ENCODE measurements at places on chromosomes 3 and 15.

- no peak for DNase-seq
Observed at GRCh38 chr3:116029266-116029665, 406.0 kb downstream of the GAP43 start.

GRCh38 chr3:4475804-4476203 lies 8.7 kb upstream of the SUMF1 start:
- DNase-seq = no peak

DNA sequence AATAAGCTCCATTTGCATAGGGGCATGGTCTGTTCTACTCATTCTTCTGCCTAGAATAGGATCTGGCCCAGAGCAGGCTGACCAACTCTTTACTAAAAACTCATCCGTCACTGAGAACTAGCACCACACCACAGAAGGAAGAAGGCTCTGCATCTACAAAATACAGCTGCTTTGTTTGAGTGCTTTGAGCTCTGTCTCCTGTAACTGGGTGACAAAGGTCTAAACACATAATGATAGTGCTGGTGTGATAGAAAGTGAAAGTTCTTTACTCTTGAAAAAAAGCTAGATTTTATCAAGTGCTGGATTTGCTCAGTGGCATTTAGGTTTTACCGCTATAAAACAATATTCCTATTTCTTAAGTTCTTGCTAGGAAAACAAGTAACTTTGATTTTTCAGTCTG lies 140.7 kb downstream of the FHIT start:
- no peak for DNase-seq

DNA sequence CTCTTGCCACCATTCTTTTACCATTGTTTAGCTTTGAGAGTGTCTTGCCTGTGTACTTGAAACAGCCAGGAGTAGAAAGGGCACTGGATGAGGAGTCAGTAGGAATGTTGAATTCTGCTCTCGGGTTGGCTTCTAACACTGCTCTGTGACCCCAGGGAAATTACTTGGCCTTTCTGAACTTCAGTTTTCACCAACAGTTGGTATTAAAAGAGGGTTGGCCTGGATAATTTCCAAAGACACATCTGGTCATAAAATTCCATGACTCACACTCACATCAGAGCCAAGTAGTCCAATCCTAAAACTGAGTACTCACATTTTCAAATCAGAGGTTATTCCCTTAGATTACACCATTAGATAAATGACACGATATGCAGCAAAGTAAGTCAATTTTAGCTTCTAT lies 141.6 kb downstream of the ECT2 start:
- no peak for DNase-seq

DNA sequence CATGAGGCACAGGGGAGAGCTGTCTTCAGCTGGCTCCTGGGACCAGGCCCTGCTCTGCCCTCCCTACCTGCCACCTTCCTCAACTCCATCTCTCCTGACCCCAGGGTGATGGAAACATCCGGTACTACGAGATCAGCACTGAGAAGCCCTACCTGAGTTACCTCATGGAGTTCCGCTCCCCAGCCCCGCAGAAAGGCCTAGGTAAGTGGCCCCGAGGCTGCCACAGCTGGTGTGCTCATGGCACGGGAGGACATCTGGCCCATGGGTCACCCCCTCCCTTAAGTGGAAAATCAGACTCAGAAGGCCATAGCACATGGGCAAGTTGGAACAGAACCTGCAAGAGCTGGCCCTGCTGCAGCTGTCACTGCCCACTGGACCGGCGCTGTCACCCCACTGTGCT lies 105.6 kb downstream of the ANP32A start:
- DNase-seq = no peak

GRCh38 chr3:25831578-25831977 lies 41.7 kb downstream of the OXSM start:
- DNase-seq = peak; percentile 2

DNA sequence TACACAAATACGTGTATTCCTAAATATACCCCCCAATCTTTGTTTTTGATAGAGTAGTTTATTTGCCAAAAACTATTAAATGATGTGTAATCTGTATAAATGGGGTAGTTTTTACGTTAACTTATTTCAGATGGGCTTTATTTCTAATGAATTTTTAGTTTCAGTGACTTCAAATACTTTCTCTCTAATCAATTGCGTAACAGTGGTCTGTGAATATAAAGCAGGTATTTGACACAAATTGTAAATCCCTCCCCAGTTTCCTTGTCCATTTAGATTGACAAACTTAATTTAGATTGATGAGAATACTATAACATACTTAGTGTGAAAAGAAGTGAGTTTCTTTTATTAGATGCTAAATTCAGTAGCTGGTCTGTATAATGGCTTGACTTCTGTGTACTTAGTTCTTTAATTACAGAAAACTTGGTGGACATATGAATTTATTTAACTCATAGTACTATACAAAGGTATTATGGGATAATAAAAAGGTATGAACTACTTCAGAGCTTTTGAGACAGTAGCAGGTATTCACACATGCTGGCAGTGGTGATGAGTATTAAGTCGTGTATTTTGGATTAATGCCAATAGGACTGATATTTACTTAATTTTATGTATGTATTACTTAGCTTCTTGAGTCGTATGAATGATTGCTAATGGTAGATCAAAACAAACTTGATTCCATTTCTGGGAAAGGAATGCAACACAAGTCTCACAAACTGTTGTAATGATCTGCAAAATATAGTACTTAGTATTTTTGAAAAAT lies 81.6 kb downstream of the STT3B start:
- DNase-seq = no peak

GRCh38 chr15:77944002-77944867 lies 133.3 kb downstream of the TBC1D2B start:
- peak; percentile 28 for DNase-seq

GRCh38 chr3:161474139-161474538 lies 22.5 kb upstream of the OTOL1 start:
- DNase-seq = no peak

- DNase-seq = no peak
Observed at GRCh38 chr15:55327387-55327786, 8.4 kb downstream of the PIGB start.

DNA sequence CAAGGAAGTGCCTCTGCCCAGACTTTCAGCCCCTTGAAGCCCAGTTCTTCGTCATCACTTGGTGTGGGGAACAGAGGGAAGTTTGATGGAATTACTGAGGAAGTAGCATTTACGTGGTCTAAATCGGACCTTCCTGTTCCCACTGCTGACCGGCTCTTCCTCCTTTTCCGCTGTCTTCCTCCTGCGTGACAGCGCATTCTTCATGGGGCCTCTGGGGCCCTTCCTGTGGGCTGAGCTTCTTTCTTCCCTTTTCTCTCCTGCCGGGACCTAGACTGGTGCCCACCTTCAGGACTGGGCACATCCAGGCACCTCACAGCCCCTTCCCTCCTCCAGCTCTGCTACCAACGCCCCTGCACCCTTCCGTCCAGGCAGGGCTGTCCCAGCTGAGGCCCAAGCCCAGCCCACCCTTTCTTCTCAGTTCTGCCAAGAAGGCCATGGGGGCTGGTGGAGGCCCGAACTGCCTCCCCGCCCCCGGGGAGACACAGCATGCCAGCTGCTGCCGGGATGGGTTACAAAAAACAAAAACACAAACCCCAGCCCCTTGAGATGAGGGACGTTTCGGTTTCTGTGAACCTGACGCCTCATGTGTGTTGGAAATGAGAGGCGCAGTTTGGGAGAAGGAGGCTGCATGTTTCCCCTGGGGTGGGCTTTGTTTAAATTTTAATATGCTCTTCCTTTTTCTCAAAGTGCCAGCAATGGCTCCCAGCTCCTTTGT lies 19.1 kb downstream of the ZNF710 start:
- DNase-seq = no peak

- DNase-seq = peak; percentile 24
Observed at GRCh38 chr3:42961633-42962032, 17.5 kb upstream of the GASK1A start.

DNA sequence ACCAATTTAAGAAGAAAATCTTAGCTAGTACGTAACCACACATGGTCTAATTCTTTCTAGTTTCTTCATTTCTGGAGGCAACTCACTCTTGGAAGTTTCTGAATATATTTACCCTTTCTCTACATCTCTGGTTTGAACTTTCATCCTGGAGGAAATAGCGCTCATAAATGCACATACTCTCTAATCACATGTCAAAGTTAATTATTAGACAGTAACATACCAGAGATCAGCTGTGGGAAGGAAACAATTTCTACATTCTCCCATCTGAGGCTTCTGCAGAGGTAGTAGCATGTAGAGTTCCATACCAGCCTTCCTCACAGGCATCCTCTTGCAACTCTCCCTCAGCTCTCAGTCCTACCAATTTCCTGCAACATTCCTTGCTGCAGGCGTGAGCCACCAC lies 132.5 kb downstream of the RBPMS2 start:
- DNase-seq = no peak

DNA sequence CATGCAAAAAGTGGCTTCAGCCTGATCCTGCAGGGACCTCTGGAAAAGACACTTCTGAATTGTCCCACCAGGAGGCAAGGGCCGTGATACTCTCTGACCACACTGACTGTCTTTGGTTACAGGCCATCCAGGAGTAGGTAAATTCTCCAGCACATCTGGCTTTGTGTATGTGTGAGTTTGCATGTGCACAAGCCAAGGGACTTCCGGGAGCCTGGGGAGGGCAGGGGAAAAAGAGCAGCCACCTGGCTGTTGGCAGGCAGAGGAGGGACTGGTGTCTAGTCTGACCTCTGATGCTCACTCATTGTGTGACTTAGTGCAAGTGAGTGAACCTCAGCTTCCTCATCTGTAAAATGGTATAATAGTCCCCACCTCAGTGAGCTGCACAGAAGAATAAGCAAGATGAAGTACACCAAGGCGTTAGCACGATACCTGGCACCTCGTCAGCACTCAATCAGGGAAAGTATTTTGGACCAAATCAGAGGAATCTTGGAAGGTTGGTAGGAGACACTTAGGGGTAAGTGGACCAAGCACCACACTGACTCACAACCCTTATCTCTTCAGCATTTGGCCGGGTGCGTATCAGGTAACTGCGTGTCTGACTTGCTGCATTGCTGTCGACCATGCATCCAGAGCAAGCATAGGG lies 19.1 kb downstream of the KLHL6 start:
- DNase-seq = no peak

DNA sequence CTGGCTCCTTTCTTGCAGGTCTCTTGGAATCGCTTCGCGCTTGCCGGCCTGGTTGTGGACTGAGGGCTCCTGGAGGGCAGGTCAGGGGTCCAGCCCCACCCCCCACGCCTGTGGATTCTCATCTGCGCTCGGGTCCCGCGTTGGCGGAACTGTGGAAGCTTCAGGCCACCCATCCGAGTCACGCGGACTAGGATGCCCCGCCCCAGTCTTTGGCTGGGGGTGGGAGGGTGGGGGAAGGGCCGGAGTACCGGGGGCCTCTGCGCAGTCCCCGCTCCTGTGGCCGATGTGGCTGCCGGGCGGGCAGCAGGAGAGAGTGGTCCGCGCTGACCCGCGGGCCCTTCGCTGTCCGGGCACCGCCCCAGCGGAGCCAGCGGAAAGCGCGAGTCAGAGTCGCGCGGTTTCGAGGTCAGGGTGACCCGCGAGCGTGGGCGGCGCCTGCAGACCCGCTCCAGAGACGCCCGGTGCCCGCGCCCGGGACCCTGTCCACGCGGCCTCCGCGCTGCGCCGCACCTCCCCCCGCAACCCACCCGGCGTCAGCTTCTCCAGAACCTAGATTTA lies 114.2 kb downstream of the KLF13 start:
- DNase-seq = no peak

DNA sequence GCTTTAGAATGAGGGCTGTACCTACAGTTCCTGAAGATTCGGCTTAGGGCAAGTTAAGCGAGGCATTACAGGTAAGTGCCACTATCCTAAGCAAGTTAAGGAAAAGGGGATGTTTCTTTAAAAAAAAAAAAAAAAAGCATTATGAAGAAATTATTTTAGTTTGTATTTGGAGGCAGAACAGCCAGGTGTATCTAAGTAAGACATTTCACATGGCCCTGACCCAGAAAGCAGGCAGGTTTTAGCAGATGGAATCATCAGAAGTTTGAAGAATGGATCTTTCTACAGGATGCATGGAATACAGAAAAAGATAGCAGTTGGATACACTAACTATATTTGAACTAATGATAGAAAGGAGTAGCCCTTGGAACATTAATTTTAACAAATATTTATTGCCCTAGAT lies 105.6 kb downstream of the OSBPL10 start:
- no peak for DNase-seq

DNA sequence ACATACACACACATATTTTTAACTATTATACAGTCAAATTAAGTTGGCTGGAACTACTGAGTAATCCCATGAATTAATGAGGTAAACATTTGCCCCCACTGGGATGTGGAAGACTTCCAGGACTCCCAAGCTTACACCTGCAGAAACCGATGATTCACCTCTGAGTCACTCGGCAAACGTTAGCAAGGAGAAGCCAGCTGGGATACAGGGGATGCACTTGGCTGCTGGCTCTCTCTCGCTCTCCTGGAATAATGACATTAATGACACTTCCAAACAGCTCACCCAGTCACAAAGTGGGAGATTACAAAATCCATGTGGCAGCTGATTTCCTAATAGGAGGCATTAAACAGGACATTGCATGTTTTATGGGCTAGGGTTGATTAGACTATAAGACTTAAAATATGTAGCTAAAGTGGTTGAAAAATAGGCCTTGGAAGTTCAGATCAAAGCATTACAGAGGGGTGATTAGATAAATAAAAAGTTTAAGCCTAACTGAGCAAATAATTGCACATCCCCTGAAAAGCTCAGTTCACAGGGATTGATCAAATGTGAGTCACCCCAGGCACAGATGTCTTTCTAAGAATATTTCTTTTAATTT lies 500.9 kb downstream of the SOX2 start:
- peak; percentile 99 for DNase-seq

DNA sequence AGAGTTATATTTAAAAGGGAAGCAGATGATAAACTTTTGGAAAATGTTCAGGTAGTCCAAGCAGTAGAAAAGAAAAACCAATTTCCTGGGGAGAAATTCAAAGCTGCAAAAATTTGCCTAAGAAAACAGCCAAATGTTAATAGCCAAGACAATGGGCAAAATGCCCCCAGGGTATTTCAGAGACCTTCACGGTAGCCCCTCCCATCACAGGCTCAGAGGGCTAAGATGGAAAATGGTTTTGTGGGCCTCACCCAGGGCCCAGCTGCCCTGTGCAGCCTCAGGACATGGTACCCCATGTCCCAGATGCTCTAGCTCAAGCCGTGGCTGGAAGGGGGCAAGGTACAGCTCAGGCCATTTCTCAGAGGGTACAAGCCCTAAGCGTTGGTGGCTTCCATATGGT lies 391.0 kb downstream of the ZIC4 start:
- no peak for DNase-seq

DNA sequence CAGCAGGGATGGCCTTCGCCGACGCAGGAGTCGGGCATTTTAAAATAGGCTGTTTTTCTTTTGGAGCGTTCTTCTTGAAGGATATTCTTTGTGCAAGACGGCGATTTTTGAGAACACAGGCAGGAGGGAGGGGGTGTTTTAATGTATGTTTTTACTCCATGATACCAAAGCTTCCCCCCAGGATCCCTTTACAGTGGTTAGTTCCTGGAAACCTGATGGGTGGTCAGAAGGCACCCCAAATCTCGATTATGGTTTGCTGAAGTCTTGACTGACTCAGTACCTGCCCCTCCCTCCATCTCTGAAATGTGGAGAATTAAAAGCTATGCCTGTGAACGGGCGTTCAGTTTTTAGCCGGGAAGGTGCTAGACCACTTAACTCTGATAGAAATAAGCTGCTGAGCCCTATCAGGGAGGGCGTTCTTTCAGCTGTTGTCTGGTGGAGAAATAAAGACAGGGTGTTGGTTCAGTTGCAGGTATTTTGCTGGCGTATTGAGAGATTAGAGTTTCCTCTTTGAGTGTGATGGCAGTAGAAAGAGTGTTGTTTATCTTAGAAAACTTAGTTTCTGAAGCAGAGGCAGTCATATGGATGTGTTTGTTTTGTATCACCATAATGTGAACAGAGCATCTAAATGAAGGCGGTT lies 3.4 kb downstream of the IGF1R start:
- DNase-seq = no peak

GRCh38 chr3:117238806-117239205 lies 529.2 kb downstream of the TUSC7 start:
- DNase-seq = no peak
